ENCODE measurements at places on chromosomes 1 and 21. TPM values are rescaled to one million over a fixed set of nuclear protein-coding genes. Genes with fewer than 3 reads are reported as not detected.

The RCSD1 gene
- 0.08 TPM for total RNA-seq

The SLC45A3 gene
- total RNA-seq: 5.2 TPM

The SGIP1 gene
- total RNA-seq: not detected

The HCRTR1 gene
- not detected for total RNA-seq

The KNCN gene
- total RNA-seq: not detected

The GSTM5 gene
- not detected for total RNA-seq

The OR2L5 gene
- not detected for total RNA-seq

The GPR37L1 gene
- 0.10 TPM for total RNA-seq

The HTR1D gene
- total RNA-seq: 11.4 TPM

Measured in A549 treated with AZD2906 at 1 μM for 4 hours (cell line).